Stimulated activated CD4-positive, alpha-beta T cell treated with anti-CD3 and anti-CD28 coated beads, Interleukin-1b, Interleukin-23, amount 100 ng/mL, for 1 hour (primary cell): ENCODE measurements at places on chromosomes 2 and 18.
A peak's percentile ranks its signal among the peaks of the same experiment; 100 is the strongest.

DNA sequence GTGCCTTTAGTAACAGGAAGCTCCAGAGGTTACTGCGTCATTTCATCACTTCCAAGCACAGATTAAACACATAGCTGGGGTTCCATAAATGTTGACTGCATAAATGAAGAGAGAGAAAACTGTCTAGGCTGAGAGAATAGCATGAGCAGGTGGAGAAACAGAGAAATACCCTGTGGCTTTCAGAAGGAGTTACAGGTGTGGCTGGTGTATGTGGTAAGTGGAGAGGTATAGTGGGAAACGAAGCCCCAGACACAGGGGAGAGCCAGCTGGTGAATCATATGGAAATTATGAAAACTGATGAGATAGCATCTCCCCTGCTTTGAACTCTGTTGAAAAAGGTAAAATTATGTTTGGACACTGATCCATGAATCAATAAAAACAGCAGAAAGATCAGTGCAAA, 807.4 kb upstream of the POU3F3 start:
- no peak for DNase-seq

GRCh38 chr2:120431386-120432292, 85.7 kb downstream of the INHBB start:
- DNase-seq: no peak

GRCh38 chr2:132392879-132393278, 23.7 kb upstream of the GPR39 start:
- no peak for DNase-seq

- DNase-seq: no peak
These were observed 793.1 kb downstream of the ERBB4 start for GRCh38 chr2:211745295-211746097.

- no peak for DNase-seq
These were observed 23.6 kb downstream of the ANKRD44 start for GRCh38 chr2:197286805-197287595.

GRCh38 chr2:672606-672905, 4.7 kb downstream of the TMEM18 start:
- DNase-seq: no peak

- no peak for DNase-seq
These were observed 105.0 kb upstream of the DNAJC10 start for GRCh38 chr2:182611009-182611408.

DNA sequence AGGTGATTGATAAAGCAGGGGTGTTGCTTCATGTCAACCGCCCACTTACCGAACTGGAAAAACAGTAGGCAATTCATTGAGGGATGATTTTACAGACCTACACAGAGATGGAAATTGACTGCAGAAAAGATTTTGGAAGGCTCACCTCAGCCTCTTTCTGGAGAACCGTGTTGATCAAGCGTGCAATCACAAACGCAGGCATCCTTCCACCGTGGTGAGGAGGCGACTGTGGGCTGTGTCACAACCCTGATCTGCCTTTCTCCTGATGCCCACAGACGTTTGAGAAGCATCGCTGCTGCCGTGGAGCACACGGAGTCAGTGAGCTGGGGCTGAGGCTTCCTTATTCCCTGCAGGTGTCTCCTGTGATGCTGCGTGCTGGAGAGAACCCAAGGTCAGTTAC, 132.0 kb downstream of the TMEM18 start:
- DNase-seq: no peak

DNA sequence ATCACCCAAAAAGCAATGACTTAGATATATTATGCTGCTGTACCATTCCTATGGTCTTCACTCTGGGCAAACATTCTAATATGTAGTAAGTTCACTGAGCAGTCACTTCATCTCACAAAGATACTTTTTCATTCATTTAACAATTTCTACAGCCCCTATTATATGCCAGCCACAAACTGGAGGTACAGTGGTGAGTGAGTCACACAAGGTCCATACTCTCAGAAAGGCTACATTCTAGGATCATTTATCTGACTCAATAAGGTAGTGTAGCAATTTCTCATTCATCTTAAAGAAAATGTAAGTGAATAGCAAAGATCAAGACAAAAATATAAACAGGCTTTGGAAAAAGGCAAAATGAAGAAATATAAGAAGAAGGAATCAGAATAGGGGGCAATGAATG, 40.5 kb downstream of the NHEJ1 start:
- DNase-seq: no peak

DNA sequence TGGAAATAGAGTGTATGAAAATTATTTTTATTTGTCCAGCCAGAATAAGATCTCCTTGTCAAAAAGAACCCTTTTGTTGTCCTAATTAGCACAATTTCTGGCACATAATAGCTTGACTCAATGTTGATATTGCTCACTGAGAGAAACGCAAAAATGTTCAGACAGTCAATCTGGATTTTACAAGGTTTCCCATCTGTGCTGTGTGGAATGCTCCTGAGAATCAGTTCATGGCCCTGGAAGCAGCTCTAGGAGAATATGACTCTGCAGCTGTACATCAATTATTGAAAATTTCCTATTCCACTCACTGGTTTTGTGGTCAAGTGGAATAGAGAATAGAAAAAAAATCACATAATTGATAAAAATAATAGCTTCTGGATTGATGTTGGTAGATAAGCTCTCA, 1582.9 kb upstream of the NXPH2 start:
- no peak for DNase-seq

DNA sequence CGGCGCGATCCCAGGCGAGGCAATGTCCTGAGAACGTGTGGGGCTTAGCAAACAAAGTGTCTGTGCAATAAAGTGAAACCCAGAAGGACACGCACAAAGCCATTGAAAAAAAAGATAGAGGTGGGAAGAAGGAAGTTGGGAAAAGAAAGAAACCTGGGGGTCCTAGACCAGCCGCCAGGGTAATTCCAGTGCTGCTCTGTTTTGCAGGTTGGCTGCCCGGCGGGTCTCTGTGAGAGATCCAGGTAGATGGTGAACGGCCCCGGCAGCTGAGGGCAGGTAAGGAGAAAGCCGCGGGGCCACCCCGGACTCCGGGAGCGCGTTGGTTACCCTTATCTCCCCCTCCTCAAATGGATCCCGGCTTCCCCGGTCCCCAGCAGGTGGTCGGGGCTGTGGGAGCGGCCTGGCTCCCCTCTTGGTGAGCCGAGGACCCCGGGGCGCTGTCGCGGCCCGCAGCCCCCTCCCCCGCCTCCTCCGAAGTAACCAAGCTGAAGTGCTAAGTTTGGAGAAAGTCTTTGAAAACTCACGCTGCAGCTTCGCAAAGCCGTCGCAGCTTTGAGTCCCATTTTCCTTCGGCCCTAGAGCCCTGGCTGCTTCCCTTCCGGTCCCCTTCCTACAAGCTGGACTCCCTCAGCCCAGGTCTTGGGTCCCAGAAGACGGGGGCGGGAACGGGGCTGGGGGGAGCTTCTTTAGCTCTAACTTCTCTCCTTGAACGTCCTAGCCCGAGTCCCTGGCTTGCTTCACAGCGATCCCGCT, 588 bp downstream of the OTX1 start:
- DNase-seq: no peak

DNA sequence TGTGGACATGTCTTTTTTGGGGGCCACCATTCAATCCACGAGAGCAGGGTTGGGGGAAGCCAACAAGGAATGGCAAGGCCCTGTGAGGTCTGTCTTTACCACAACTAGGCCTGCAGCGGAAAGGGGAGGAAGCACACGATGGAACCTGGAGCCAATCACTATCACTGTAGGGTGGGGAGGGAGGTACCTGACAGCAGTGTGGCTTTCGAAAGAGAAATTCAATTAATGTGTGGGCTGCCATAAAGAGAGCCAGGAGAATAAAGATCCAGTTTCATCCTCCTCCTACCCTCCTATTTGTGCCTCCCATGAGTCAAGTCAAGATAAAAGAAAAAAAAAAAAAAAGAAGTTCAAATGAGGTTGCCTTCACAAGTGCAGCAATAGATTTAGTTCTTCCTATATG, 18.9 kb upstream of the RBMS1 start:
- DNase-seq: no peak

- peak; percentile 39 for DNase-seq
These were observed at the start of gene SP140 for GRCh38 chr2:230225486-230225885. Gene SP140, plus strand, starts transcription at chr2:230225736. Its CDS starts 109 bp downstream, at chr2:230225845.

- no peak for DNase-seq
These were observed 292.1 kb downstream of the EXOC6B start for GRCh38 chr2:72533765-72534164.

DNA sequence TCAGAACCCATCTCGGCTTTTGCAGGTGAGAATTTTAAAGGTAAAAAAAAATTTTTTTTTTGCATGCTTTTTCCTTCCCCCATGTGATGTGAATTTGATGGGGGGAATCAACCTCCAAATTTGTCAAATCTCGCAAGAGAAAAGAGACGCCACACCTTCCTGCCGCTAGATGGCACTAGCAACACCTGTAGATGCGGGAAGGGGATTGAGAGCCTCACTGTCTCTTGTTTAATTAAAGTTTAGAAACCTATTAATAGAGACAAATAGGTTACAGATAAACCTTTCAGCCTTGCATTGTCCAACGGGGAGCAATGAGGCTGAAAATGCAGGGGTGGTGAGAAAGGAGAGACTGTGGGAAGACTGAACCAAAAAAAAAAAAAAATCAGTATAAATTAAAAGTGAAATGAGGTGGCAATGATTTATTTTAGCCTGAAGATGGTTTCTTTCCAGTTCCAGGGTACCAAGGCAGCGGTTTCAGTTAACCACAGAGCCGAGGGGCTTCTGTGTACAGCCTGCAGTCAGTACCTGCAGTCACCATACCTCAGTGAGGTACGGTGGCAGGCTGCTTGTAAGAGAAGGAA, 84.6 kb downstream of the NRP2 start:
- no peak for DNase-seq

- no peak for DNase-seq
These were observed 134.9 kb upstream of the KYNU start for GRCh38 chr2:142742371-142743214.

DNA sequence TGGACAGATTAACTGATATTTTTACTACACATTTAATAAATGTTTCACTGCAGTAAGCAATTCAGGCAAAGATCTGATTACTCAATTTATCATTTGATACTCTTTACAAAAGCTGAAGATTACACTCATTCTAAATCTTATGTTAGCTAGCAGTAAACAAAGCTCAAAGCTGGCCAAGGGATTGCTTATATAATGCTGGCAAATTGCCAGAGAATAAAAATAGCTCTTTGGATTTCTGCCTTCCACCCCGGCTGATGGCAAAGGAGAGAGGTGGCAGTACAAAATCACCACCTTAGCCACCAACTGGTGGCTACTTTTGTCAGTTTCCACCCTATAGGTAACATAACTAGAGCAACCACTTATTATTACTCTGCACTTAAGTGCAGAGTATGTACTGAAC, 320.5 kb downstream of the FSIP2 start:
- DNase-seq: no peak

DNA sequence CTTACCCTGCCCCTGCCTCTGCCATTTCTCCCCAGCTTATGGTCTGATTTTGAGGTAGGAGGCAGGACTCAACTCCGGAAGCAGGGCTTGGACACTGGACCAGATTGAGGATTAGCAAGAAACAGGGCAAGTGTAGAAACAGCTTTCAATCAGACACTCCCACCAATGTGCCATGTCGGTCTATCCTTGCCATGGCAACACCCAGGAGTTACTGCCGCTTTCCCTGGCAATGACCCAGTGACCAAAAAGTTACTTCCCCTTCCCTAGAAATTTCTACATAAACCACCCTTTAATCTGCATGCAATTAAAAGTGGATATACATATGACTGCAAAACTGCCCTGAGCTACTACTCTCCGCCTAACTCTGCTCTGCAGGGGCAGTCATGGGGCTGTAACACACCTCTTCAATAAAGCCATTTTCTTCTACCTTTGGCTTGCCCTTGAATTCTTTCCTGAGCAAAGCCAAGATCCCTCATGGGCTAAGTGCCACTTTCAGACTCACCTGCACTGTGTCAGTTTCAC, 156.7 kb downstream of the LPIN1 start:
- no peak for DNase-seq

DNA sequence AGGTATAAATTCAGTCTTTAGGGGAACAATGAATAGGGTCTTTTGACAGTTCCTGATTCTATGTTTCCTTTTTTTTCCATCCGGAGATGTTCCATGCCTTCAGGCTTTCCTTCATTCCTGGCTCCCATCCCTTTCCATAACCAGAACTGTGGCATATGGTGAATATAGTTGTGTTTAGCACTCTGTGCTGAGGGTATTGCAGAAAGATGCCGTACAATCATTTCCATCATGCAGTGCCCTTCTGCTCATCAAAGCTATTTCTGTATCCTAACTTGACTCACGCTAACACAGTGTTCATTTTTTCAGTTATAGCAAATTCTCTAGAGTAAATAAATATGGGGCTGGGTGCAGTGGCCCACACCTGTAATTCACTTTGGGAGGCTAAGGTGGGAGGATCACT, 131.9 kb upstream of the EML6 start:
- no peak for DNase-seq

DNA sequence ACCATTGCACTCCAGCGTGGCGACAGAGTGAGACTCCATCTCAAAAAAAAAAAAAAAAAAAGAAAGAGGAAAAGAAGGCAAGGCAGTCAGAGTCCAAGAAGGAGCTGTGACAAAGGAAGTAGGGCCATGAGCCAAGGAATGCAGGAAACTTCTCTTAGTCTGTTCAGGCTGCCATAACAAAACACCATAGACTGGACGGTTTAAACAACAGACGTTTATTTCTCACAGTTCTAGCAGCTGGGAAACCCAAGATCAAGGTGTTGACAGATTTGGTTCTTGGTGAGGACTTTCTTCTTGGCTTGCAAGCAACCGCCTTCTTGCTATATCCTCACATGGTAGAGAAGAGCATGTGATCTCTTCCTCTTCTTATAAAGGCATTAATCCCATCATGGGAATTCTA, 13.1 kb upstream of the SUMO1 start:
- no peak for DNase-seq

DNA sequence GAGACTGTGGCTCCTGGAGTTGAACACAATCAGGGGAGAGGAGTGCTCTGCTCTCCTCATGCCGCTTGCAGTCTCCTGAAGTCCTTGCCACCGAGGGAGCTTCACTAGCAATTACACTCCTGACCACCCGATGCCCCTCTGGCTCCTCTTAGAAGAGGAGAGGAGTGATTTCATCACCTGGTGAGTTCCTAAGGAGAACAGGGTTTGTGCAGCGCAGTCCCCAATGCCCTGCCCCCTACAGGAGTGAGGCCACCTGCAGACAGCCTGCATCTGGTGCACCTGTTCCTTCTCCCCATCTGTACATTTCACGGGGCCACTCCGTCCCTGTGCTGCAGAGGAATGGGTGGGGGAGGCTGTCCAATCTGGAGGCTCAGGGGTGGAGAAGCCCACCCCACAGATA, 267.2 kb downstream of the HRH4 start:
- DNase-seq: no peak

GRCh38 chr2:236934656-236935055, 151.0 kb upstream of the COPS8 start:
- no peak for DNase-seq

DNA sequence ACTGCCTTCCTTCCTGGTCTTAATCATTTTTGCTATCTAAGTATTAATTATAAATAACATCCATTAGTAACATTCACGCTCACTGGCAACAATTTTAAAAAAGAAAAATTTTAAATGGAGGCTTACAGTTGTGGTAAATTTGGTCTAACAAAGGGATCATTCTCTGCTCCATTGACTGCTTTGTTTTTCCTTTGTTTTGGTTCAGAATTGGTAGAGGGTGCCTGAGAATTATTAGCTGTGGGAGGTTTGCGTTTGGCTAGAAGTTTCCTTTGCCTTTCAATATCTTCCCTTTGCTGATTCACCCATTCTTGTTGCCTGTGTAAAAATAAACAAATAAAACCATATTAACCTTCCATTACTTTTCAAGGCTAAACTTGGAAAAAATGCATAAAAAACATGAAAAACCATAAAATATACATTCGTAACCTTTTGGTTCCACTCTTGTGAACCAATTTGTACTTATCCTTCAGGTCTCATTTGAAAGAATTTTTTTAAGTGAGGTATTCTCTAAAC, 114.6 kb downstream of the TLK1 start:
- no peak for DNase-seq
